ENCODE measurements at places on chromosomes 4 and X.

GRCh38 chr4:128481752-128482480, 194.3 kb upstream of the PGRMC2 start:
- no peak for DNase-seq

DNA sequence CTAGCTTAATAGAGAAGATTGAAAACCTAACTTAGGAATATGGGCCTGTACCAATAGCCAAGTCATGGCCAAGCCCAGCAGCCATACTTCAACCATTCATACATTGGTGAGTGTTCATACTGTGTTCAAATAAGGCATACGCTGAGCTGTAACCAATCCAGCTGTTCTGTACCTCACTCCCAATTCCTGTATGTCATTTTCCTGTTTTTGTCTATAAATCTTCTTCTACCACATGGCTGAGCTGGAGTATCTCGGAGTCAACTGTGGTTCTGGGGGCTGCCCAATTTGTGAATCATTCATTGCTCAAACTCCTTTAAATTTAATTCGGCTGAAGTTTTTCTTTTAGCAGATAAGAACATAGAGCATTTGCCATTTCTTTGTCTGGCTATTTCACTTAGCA, 195.3 kb upstream of the ANKRD50 start:
- DNase-seq: no peak

GRCh38 chr4:19776021-19776459, 475.7 kb upstream of the SLIT2 start:
- peak; percentile 46 for DNase-seq

GRCh38 chr4:113594231-113594556, 167.3 kb downstream of the CAMK2D start:
- no peak for DNase-seq

DNA sequence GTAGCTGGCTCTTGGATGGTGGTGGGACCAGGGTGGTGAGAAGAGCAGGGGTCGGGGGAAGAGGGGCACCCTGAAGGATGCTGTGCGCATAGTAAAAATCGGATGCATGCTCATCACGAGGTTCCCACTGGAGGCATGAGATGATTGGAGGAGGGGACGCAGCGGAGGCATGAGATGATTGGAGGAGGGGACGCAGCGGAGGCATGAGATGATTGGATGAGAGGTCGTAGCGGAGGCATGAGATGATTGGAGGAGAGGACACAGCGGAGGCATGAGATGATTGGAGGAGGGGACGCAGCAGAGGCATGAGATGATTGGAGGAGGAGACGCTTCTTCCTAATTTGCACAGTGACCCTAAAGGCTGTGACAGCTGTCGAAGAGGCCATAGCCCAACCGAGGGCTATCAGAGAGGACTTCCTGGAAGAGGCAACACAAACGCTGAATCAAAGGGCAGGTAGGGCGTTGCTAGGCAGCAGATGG, 106.7 kb downstream of the ADRA2C start:
- no peak for DNase-seq

DNA sequence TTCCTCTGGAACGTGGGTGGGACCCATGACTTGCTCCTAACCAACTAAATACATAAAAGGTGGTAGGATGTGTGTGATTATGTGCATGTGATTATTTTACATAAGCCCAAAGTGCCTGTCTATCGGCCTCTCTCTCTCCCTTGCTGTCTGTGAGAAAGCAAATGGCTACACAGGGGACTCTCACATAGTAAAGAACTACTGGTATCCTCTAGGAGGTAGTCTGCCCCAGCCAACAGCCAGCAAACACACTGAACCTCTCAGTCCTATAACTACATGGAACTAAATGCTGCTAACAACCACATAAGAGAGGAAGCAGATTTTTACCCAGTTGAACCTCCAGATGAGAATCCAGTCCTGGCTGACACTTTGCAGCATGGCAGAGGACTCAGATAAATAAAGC, 1249.4 kb downstream of the ADGRL3 start:
- DNase-seq: no peak

- no peak for DNase-seq
Measured at GRCh38 chr4:54659313-54659712, 1.6 kb downstream of the KIT start.

GRCh38 chr4:7518871-7519637, 84.3 kb upstream of the PSAPL1 start:
- no peak for DNase-seq

DNA sequence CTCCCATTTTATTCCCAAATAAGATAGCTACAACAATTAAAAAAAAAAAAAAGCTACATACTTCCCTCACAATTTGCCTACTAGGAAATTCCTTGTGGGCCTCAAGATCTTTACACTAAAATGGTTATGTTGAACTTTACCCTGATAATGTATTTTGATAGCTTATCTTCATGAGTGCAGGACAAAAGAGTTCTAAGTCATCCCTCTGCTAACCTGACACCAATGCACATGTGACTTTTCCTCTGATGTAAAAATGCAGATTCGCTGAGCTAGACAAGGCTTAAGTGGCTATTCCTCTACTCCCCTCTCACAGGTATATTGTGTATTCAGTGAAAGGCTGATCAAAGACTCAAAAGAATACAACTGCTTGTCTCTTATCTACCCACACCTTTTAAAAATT, 22.5 kb downstream of the ELF2 start:
- DNase-seq: no peak

DNA sequence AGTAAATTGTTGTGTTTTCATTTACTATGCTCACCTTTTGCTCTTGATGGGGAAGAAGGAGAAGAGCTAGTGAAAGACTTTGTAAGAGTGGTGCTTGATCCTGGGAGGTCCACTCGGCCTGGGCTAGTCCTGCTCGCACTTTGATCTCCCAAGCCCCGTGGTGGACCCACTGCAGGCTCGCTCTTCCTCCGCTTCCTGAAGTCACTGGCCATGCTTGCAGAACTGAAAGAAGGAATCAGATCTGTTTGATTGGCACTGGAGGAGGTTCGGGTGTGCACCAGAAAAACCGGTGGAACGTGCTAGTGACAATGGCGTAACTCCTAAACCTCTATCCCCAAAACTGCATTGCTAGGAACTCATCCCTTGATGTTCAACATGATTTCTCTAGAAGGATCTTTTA, 91.5 kb upstream of the PDLIM3 start:
- no peak for DNase-seq

All from trophoblast cell (in vitro differentiated cells and primary cell).